Fibroblast of skin of right biceps (primary cell): ENCODE measurements at places on chromosomes 7 and 10.

DNA sequence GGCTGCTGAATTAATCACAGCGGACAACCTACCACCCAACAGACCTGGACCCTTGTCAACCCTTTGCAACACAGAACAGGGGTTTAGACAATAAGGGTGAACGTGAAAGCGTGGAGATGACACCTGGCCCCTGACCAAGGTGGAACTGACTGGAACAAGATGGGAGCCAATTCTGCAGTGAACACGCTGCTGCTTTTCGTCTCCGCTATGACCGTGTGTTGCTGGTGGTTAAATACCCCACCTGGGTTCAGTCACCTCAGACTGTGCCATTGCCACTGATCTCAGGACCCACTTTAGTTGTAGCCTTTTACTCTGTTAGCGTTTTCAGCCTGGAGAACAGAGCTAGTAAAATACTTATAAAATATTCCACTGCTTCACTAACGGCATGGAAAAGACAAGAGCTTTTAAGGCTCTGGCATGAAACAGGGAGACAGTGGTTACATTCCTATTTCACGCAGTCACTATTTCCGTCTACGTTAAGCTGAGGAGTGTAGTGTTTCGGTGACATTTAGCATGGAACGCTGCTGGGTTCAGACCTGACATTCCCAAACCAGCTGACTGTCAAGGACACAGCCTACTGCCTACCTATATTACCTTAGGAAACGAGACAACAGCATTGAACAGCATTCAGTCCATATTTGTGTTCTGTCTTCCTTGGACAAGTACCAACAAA is 119.5 kb upstream of the PRSS1 start:
- DNase-seq: peak; percentile 70

- no peak for DNase-seq
Measured at GRCh38 chr7:12731214-12731656, 43.8 kb downstream of the ARL4A start.

GRCh38 chr7:117750612-117751563 is 122.4 kb downstream of the CTTNBP2 start:
- DNase-seq: peak; percentile 14

- no peak for DNase-seq
Measured at GRCh38 chr10:113165673-113166072, 215.6 kb downstream of the TCF7L2 start.

DNA sequence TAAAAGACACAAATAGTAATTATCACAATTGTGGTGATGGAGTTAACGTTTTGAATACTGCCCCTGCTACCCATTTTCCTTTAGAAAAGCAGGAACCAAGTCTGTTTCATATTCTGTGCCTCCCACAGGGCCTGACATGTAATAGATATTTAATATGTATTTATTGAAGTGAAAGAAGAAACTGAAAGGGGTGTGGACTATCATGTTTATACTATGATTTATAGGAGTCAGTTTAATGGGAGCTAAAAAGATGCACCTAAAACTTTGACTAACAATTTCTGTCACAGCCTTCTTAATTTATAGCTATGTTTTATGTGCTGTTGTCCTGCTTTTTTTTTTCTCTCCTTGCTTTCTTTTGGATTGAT is 24.1 kb upstream of the BHLHA15 start:
- DNase-seq: no peak

DNA sequence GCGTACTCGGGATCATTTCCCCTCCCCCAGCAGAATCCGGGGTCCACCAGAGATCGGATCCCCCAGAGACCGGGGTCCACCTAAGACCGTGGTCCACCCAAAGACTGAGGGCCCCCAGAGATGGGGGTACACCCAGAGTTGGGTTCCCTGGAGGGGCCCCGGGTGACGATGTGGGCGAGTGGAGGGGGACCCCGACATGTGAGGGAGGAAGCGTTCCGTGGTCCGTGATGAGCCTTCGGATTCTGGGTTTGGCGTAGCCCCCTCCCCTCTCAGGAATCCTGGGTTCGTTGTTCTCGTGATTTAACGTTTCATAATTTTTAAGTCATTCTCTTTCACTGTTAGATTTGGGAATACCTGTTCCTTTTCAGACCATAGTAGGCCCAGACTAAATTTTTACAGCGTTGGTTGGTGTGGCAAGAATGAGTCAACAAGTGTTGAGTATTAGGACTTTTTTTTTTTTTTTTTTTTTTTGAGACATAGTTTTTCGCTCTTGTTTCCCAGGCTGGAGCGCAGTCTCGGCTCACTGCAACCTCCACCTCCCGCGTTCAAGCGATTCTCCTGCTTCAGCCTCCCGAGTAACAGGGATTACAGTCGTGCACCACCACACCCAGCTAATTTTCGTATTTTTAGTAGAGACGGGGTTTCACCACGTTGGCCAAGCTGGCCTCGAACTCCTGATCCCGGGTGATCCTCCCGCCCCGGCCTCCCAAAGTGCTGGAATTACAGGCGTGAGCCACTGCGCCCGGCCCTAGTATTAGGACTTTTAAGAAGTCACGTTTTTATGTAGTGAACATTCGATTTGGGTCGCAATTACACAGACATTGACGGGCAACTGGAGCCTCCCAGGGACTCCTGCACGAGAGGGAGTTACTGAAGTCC is 672 bp downstream of the GTPBP4 start:
- peak; percentile 34 for DNase-seq

GRCh38 chr10:49074836-49075682 is 40.3 kb downstream of the VSTM4 start:
- no peak for DNase-seq

DNA sequence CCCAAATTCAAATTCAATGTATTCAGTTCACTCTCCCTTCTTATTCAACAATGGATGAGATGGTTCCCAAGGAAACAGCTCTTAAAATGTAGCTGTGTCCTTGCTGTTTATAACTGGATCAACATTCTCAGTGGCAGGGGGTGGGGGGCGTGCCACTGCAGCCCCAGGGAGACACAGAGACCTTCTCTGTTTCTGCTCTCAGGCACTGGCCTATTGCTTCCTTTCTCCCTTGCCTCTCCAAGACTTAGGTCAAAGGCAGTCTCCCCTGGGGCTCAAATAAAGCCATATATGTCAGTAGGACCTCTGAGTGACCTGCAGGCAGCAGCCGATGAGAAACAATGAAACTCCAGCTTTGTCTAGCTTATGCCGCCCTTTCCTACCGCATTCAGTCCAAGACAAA is 20.7 kb downstream of the VSTM4 start:
- DNase-seq: no peak

GRCh38 chr10:100174699-100175677 is 10.8 kb downstream of the ERLIN1 start:
- no peak for DNase-seq

DNA sequence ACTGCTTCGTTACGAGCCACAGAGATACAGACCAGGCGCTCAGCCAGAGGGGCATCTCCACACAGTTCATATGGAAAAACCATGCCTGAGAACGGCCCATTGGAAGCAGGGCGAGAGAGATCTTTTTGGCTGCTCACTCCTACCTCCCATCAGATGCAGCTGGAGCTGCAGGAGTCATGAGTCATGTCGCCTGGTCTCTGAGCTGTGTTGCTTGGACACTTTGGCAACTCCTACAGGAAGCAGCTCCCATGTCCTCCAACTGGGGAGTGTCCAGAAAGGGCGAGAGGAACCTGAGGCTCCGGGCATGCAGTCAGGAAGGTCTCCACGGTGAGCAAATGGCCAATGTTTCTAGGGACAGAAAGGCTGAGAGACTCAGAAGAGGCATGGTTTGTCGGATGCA is 24.9 kb downstream of the INSIG1 start:
- DNase-seq: no peak

DNA sequence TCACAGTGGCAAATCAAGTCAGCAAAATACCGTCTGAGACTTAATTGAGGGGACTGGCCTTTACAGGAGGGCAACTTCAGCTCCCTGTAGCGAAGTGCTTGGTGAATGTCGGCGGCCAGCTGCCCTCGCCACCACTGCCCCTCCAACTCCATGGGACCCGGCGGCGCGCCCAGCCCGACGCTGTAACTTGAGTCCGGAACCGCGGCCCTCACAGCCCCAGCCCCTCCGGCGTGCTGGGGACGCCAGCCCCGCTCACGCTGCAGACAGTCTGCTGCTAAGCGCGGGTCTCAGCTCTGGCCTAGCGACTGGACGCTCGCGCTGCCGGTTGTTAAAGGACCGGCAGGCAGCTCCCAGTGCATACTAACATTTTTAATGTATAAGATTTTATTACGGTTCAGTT is 113.4 kb upstream of the NUPR2 start:
- no peak for DNase-seq

GRCh38 chr7:110592557-110592956 is 498.4 kb upstream of the LRRN3 start:
- DNase-seq: no peak

GRCh38 chr10:89043052-89043451 is 52.5 kb downstream of the FAS start:
- DNase-seq: no peak

DNA sequence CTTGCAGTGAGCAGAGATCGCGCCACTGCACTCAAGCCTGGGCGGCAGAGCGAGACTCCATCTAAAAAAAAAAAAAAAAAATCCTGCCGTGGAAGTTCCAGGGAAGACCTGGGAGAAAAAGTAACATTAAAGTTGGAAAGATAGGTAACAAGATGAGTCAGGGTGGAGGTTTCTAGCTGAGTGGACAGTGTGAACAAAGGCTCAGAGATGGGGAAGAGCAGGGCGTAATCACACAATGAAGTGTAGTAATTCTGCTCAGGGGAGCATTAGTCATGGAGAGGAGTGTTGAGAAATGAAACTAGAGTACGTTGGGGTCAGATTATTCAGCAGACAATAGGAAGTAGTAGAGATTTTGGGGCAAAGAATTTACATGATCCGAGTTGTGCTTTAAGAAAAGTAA is 21.6 kb upstream of the WASL start:
- peak; percentile 31 for DNase-seq

GRCh38 chr7:30656006-30656957 is 26.0 kb downstream of the CRHR2 start:
- DNase-seq: no peak

DNA sequence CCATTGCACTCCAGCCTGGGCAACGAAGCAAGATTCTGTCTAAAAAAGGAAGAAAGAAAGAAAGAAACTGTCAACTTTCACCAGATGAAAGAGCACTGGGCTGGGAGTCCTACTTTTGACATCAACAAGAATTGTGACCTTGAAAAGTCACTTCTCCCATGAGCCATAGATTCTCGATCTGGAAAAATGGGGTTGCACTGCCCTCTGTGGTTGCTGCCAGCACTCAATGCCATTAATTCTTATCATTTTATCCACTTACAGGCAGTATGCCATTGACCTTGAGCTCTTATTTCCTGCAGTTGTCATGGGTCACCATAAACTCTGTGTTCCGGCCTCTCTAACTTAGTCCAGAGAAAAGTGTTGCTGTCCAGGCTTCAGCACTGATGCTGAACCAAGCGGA is 137.2 kb downstream of the NOC3L start:
- no peak for DNase-seq

GRCh38 chr10:91299999-91300575 is 79.6 kb downstream of the PCGF5 start:
- DNase-seq: no peak

DNA sequence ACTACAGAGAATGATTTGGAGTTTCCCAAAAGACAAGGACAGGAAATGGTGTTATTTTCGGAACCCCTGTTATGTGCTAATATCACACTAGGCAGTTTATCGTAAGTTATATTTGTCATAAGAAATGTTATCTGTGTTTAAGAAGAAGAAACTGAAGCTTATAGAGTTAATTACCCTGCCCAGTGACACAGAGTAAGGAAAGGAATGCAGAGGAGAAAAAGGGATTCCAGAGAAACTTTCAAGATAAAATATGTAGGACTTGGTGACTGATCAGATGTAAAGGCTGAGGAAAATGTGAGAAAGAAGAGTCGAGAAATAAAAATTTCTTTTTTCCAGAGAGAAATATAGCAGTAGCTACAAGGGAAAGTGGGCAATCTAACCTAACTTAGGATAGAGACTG is 63.5 kb upstream of the ZNF746 start:
- peak; percentile 28 for DNase-seq

DNA sequence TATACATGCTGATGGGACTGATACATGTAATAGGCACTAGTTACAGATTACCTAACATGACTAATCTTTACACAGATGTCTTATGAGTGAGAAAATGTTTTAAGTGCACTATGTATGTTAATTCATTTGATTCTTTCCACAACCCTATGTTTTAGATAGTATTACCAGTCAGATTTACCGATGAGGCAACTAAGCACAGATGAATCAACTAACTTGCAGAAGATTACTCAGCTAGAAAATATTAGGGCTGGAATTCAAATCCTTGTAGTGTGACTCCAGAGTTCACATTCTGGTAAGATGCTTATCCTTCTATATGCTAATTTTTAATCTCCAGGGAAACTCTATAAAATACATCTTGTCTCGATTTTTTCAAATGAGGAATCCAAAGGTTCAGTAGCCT is 964.9 kb downstream of the REEP3 start:
- DNase-seq: peak; percentile 89

GRCh38 chr7:136874393-136875032 is 6.1 kb downstream of the CHRM2 start:
- peak; percentile 26 for DNase-seq
